ENCODE measurements at places on chromosomes 3 and 15. TPM values are rescaled to one million over a fixed set of nuclear protein-coding genes. Genes with fewer than 3 reads are reported as not detected.
A peak's percentile ranks its signal among the peaks of the same experiment; 100 is the strongest.

DNA sequence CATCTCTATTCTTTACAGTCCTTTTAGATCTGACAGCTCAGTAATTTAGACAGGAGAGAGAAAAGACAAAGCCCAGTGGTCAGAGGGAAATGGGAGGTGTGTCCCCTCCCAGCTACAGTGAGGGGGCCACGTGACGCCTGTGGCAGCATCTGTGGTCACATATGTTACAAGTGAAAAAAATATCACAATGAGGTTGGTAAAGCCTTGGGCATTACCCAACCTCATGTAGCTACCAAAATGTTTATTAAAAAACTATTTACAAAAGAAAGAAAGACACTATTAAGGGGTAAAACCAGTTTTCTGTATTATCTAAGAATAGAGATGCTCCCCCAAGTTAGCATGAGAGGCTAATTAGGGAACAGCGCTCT is 42.9 kb upstream of the PLCL2 start:
- DNase-seq: no peak

DNA sequence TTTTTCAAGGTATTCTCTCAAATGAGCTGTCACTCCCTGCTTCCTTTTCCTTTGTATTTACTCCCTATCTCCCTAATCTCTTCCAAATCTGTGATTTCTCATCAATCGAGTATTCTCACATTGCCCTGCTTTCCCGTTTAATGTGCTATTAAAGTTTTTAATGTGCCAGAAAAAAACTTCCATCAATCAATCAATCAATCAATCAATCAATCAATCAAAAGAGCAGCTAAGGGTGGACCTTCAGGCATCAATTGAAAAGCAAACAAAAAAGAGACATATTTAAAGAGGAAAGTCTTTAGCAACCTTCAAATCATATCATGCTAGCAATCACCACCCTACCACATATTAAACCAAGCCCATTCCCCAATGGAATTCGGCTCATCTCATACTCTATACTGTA is 58.9 kb downstream of the SATB1 start:
- DNase-seq: no peak

The SLC38A3 gene
- polyA plus RNA-seq: 4.2 TPM

GRCh38 chr15:65245096-65245856 is 34.0 kb upstream of the CILP start:
- DNase-seq: peak; percentile 77

GRCh38 chr3:42410370-42411131 is at the start of gene LYZL4:
Gene LYZL4 (minus strand): TSS chr3:42410610. CDS start chr3:42407251, 3,359 bp downstream.
- no peak for DNase-seq

The IMPG2 gene
- 0.15 TPM for polyA plus RNA-seq

GRCh38 chr3:135100366-135100765 is 305.3 kb downstream of the EPHB1 start:
- no peak for DNase-seq

DNA sequence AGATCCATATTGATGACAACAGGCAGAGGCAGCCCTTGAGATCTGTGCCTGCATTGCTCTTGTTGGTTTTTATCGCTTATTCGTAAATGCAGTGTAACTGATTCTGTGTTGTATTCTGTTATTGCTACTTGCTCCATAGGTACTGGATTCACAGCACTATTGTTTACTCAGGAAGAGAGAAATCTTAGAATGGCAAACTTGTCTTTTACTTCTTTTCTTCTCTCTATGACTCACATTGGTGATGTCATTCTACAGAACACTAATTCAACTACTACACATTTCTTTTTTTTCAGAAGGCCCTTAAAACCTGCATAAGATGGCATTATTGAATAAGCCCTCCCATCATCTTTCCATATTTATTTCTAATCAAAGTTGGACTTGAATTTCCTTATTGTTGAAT is 201.0 kb upstream of the GBE1 start:
- no peak for DNase-seq

DNA sequence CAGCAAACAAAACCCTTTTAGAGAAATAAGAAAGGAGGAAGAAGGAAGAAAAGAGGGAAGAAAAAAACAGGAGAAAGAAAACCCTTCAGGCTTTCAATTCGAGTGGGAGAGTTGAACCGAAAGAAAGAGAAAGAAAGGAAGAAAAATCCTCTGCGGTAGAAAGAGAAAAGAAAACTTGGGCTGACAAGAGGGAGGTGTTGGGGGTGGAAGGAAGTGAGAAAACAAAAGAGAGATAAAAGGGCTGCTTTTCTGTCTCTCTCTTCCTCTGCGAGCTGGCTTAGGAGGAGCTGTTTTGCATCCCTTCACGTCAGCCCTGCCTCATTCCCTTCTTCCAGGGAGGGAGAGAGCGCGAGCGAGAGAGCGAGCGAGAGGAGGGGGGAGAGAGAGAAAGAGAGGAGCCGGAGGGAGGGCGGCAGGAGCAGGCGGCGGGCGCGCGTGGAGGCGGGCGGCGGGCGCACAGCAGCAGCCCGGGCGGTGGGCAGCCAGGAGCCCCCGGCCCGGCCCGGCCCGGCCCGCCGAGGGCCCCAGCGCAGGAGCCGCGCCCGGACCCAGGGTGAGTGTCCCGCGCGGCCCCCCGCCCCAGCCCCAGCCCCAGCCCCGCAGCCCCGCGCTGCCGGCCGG is at the start of gene ZNF710:
Gene ZNF710 (plus strand): TSS at position 263 of the 621 bp plus-strand sequence. CDS start 65,814 bp downstream, outside the sequence.
- DNase-seq: peak; percentile 85

The PRR23C gene
- not detected for polyA plus RNA-seq

DNA sequence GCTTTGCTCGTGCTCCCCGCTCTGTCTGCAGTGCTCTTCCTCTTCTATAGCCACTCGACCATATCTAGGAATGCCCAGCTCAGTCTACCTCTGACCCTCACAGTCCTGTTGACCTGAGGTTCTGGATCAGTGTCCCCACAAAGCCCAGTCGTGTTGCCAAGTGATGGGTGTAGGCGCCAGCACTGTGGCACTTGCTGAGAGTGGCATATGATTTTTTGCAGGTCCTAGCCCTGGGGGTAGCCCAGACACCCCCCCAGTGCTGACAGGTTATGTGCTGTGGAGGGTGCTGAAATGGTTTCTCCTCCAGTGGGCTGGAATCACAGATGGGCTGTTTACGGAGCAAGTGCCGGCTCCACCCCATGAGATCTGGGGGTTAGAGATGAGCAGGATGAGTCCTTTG is 32.5 kb downstream of the ACAD9 start:
- no peak for DNase-seq

DNA sequence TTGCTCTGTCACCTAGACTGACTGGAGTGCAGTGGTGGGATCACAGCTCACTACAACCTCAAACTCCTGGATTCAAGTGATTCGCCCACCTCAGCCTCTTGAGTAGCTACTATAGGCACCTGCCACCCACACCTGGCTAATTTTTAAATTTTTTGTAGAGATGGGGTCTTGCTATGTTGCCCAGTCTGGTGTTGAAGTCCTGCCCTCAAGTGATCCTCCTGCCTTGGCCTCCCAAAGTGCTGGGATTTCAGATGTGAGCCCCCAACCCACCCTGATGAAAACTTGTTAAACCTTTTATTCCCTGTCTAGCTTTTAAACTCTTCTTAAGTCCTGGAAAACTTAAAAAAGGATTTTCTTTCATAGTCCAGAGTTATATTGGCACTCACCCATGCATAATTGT is 2.6 kb downstream of the ECT2 start:
- DNase-seq: no peak

The A4GNT gene
- not detected for polyA plus RNA-seq

The LSAMP gene
- polyA plus RNA-seq: 1.4 TPM

The HDAC11 gene
- 43.7 TPM for polyA plus RNA-seq

The SH2D7 gene
- not detected for polyA plus RNA-seq

DNA sequence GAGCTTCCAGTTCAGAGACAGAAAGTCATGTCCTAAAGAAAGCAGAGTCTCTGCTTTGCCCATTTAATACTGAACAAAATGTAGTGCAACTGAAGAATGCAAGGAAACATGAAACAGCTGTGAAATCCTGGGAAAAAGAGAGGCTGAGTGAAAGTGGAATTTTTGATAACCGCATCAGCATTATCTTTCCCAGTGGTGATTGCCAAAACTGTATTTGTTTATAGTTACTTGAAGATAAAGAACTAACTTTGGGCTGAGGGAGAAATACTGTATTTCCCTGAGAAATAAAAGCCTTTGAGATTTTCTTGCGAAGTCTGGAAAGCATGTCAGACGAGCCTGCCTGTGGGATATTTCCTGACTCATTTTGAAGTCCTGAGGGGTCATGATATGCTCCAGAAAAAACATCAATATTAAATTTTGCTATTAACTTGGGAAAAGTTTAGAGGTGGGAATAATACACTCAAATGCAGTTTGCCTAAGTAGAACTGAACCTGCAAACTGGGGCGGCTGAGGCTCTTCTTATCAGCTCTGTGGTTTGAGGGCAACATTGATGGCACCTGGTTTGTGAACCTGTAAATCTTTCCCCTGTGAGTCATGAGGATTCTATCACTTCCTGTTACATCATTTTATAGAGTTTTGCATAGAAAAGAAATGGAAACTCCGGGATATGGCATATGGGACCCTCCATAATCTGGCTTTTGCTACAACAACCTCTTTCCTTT is 855.3 kb downstream of the MCTP2 start:
- DNase-seq: no peak

GRCh38 chr3:132062535-132062934 is 27.7 kb upstream of the CPNE4 start:
- DNase-seq: no peak

- DNase-seq: no peak
These were observed 88.2 kb upstream of the PROK2 start for GRCh38 chr3:71873093-71873611.

GRCh38 chr3:50330330-50330729 is 2.3 kb upstream of the TUSC2 start:
- no peak for DNase-seq

DNA sequence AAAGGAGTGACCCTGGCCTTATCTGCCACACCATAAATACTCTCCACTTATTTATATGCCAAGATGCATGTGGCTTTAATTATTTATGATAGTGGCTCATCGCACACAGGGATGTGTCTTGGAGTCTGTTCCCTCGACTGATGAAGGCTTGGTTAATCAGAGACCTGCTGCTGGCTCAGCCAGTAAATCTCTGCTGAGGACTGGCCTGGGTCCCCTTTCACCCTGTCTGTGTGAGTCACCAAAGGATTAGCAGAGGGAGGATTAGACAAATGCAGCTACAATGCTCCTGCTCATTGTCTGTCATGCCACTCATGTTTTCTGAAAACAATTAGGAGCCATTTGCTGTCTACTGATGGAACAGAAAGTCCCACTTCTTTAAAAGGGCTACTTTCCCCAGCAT is 226.8 kb downstream of the NTRK3 start:
- no peak for DNase-seq

The ALDH1L1 gene
- 199 TPM for polyA plus RNA-seq

The OIP5 gene
- not detected for polyA plus RNA-seq

GRCh38 chr3:115648559-115648958 is 25.2 kb downstream of the GAP43 start:
- DNase-seq: no peak

DNA sequence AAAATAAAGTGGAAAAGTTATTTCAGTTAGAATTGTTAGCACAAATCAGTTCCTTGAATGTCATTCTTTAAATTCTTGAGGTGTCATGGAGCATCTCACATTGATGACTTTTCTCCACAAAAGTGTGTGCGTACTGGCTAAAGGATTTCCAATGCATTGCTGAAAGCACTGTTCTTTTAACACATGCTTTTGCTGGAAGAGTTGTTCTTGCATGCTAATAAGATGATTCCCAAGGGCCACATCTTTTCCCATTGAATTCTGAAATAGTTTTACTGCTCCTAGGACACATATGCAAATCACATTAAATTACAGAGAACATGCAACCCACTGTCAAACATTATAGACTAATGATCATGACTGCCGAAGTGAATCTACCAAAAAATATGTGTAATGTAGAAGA is 516.3 kb upstream of the CADM2 start:
- DNase-seq: no peak

The ARNT2 gene
- 12.2 TPM for polyA plus RNA-seq

DNA sequence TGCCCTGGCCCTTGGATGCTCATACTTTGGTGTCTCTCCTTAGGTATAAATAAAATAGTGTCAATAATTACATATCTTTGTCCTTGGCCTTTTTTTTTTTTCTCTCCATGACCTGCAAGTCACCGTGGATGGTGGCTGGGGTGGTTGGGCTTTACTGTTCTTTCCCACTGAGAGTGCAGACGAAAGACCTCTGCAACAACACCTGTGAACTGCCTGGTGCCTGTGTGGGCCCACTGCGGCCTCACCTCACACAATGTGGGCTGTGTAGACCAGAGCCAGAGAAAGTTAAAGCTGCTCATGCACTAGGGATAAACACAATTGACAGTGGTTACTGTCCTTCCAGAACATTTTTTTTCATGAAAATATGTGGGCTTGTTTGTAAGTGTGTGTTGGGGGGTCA is 39.0 kb downstream of the CCDC32 start:
- no peak for DNase-seq

The RAB27A gene
- 10.1 TPM for polyA plus RNA-seq

DNA sequence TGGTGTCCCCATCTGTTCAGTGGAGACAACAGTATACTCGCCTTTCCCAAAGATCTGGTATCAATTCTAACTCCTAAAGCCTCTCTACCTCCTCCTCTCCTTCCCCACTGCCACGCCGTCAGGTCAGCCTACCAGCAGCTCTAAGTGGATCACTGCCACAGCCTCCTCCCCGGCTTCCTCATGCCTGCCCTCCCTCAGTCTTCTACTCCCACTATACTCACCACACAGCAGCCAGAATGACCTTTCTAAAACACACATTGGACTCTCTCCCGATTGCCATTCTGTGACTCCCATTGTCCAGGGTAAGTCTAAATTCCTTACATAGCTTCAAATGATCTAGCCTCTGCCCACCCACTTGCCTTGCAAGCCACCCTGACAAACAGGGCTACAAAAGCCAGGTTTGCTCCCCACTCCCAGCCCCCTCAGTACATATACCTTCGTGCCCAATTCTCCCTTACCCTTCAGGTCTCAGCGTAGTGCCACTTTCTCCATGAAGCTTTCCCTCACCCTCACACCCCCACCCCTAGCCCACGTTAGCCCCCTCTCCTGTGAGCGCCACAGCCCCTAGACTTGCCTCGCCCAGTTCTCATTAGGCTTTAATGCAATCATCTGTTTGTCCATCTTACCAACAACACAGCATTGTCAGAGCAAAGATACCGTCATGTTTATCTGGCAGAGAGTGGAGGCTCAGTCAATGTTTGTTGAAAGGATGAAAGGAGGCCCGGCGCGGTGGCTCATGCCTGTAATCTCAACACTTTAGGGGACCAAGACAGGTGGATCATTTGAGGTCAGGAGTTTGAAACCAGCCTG is 9.5 kb upstream of the SEMA7A start:
- DNase-seq: no peak

The C3orf22 gene
- not detected for polyA plus RNA-seq

The ZBTB11 gene
- 4.7 TPM for polyA plus RNA-seq

- DNase-seq: peak; percentile 11
These were observed 118.7 kb upstream of the ACP3 start for GRCh38 chr3:132198516-132198915.

DNA sequence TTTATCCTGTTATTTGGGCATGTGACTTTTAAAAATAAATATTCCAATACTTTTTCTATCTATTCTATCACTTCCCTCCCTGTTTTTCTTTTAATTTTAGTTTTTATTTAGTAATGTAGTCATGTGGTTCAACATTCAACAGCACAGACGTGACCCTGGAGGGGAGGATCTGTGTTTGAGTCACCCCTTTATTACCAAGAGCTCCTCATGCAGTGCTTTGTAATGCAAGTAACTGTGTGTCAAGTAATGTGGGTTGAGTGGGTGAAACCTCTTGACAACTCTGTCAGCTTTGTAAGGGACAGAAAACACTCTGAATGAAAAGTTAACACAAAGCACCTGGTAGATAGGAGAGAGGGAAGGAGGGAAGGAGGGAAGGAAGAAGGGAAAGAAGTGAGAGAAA is 89.7 kb upstream of the FGF12 start:
- DNase-seq: no peak

All from kidney (tissue), 22 donors.